CD4-positive, alpha-beta T cell (primary cell): ENCODE measurements at places on chromosomes 11 and 22.

- H3K27ac ChIP-seq = no peak overlapping the region
- H3K27me3 ChIP-seq = no peaks in the 10 kb centered on the region
- DNase-seq = no peak
Observed at GRCh38 chr22:24410110-24410856, 17.1 kb upstream of the ADORA2A start.

DNA sequence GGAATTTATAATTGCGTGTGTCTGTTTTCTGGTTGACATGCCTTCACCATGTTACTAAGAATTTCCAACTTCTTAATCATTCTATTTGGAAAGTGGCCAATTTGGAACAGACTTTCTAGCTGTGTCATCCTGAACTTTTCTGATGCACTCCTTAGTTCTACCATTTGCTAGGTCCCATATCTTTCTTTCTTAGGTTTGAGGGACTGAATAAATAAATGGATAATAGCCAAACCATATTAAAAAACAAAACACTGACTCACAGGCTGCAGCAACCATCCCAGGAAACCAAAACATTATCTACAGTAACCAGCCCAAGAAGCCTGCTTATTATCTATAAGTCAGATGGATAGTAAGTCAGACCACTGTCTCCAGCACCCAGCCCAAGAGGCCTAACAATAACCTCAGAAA, 57.5 kb upstream of the PLET1 start:
- H3K4me1 ChIP-seq = peaks cover 19% of the 10 kb centered on the region
- no peak overlapping the region for H3K4me3 ChIP-seq
- no peak for DNase-seq
- H3K27ac ChIP-seq = no peak overlapping the region
- H3K36me3 ChIP-seq = no peaks in the 10 kb centered on the region

GRCh38 chr11:73149105-73149504, 7.0 kb upstream of the FCHSD2 start:
- no peaks in the 10 kb centered on the region for H3K36me3 ChIP-seq
- no peak for DNase-seq
- H3K27ac ChIP-seq = no peak overlapping the region

- no peak overlapping the region for H3K4me3 ChIP-seq
- no peaks in the 10 kb centered on the region for H3K36me3 ChIP-seq
- no peaks in the 10 kb centered on the region for H3K4me1 ChIP-seq
- DNase-seq = no peak
Observed at GRCh38 chr11:125081098-125081798, 18.1 kb downstream of the SLC37A2 start.
